ENCODE measurements at places on chromosomes 5 and 9. TPM values are rescaled to one million over a fixed set of nuclear protein-coding genes. Genes with fewer than 3 reads are reported as not detected.
A peak's percentile ranks its signal among the peaks of the same experiment; 100 is the strongest.

DNA sequence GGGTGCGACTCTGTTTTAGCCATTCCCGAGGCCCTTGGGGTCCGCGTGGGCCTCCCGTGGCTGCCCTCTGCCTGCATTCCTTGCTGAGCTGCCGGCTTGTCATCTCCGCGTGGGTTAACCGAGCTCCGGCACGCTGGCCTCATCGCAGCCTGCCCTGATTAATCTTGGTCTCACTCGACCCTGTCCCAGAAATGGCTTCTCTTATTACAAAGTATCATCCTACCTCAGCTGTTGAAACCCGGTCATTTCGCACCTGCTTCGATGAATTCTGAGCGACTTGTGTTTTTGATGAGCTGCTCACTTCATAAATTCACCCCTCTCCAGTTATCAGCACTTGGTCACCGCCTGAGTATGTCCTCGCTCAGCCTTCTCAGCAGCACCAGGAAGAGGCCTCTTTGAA is 123.5 kb upstream of the EGFLAM start:
- DNase-seq, result no peak

DNA sequence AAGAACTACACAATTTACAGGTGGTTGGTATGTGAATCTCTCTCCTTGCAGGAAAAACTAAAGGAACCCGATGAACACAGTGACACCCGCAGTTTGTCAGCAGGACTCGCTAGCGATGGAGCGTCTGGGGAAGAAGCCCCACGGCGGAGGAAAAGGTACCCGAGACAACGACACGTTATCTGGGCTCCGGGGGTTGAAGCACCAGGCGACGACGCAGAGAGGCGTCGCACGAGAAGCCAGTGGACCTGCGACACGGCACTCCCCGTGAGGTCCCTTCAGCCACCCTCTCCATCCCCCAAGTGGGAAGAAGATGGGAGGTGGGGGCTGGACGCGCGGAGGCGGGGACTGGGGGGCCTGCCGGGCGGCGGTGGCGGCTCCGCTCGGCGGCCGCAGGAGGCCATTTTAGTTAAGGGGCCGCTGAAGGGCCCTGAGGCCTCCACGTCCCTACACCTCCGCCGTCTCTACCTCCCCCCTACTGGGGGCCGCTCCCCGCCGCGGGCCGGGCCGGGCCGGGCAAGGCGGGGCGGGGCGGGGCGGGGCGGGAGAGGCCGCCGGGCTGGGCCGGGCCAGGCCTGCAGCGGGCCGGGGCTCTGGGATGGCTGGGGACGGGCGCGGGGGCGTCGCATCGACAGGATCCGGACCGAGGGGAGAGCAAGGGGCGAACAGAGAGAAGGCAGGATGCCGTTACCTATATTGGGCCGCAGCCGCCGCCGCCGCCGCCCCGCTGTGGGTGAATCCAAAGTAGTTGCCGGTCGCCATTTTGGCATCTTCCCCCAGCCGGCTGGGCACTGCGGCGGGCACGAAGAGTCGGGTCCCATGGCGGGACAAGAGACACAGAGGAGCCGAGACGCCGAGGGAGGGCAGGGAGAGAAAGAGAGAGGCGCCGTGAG is 754 bp downstream of the ZFR start:
- DNase-seq, result peak; percentile 50

The SLC1A1 gene
- total RNA-seq, result 3.4 TPM

DNA sequence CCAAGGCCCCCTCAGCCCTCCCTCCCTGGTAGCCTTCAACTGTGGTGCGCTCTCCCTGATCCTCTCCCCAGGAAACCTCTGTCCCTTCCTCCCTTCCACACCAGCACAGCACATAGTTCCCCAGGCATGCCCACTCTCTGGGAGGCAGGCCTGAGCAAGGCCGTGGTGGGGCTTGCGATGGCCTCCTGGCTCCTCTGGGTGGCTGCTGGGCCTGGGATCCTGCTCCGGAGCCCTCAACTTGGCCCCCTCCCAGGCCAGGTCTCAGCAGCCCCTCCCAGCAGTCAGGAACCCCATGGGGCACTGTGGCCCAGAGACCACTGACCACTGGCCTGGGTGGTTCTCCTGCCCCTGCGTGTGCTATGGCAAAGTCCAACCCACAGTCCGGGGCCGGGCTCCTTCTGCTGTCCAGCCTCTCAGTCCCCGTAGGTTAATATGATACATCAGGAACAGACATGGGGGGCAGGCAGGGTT is 125.8 kb downstream of the ZNF354C start:
- DNase-seq, result no peak

DNA sequence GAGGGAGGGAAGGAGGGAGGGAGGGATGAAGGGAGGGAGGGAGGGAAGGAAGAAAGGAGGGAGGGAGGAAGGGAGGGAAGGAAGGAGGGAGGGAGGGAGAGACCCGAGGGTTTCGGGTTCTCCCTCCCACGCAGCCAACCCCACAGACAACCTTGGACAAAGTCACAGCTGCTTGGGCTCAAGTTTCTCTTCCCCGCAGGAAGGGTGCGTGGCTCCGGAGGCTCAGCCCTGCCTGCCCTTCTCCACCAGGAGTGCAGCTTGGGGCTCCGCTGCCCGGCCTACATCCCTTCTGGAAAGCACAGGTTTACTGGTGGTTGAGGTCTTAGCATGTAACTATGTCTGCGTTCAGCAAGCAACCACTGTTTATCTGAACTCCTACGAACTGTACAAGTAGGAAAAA is 15.0 kb downstream of the SLC12A7 start:
- no peak for DNase-seq

The ADAMTS2 gene
- total RNA-seq, result 15.0 TPM

DNA sequence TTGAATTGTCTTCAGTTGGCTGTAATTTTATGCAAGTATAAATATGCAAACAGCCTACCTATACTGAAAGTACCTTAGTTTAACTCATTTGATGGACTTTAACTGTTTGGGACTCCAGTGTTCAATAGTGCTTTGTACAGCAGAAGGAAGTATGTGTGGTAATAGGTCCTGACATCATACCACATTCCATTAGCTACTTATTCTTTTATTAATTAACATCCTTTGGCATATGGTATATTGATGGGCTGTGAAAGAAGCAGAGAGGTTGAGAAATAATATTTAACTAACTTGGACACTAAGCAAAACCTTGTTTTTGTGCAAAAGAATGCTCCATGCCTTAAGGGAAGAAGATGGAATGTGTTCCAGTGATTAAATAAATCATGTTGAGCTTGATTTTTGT is 97.6 kb upstream of the SEMA6A start:
- DNase-seq, result no peak

GRCh38 chr9:136546697-136547501 is 1.1 kb upstream of the NOTCH1 start:
- DNase-seq, result peak; percentile 81

- DNase-seq, result no peak
Observed at GRCh38 chr5:39505363-39505762, 80.6 kb upstream of the DAB2 start.

- peak; percentile 69 for DNase-seq
Observed at GRCh38 chr9:122133263-122133983, 26.2 kb downstream of the NDUFA8 start.

- no peak for DNase-seq
Observed at GRCh38 chr5:10502578-10502977, 60.9 kb downstream of the ROPN1L start.

GRCh38 chr5:80141147-80141671 is 106.1 kb downstream of the THBS4 start:
- DNase-seq, result peak; percentile 88

The CD274 gene
- 12.4 TPM for total RNA-seq

- no peak for DNase-seq
Observed at GRCh38 chr9:7001571-7001970, 243.8 kb downstream of the KDM4C start.

GRCh38 chr5:39019254-39019653 is 54.9 kb downstream of the RICTOR start:
- DNase-seq, result no peak

The NR5A1 gene
- not detected for total RNA-seq

- DNase-seq, result no peak
Observed at GRCh38 chr9:4325113-4325512, 25.2 kb upstream of the GLIS3 start.

- peak; percentile 81 for DNase-seq
Observed at GRCh38 chr9:97803167-97804058, 49.6 kb upstream of the FOXE1 start.

- peak; percentile 63 for DNase-seq
Observed at GRCh38 chr9:133576875-133577736, 32.1 kb downstream of the FAM163B start.

DNA sequence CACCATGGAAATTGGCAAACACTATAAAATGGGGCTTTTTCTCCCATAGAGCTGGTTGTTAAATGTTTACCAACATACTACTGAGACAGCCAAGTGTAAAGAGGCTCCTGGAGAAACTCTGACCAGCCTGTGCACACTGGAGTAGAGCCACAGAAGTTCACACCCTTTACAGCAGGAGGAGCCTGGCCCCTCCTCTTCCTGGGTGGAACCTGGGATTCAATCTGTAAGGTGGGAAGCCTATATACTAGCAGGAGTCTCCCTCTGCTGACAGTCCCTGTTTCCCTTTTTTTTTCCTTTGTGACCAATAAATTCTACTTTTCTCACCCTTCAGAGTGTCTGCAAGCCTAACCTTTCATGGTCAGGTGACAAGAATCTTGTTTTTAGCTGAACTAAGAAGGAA is 10.4 kb upstream of the SLC30A5 start:
- DNase-seq, result no peak
